IPS DF 19.7 (cell line): ENCODE measurements at places on chromosomes 2 and 18.

DNA sequence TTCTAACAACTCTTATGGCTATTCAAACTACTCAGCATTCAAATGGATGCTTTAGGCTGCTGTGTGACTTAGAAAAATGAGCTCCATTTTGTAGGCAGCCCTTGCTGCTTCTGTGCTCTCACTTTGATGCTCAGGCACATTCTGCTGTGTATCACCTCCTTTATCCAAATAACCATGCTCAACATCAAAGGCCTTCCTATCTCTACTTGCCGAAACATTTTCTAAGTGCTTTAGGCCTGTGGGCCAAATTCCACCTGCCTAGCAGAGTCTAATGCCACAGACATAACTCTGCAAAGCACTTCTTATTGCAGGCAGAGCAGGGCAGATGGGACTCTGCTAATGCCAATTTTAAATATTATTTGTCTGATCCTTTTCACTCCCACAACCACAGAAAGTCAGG, 397.4 kb downstream of the RND3 start:
- DNase-seq, result no peak

DNA sequence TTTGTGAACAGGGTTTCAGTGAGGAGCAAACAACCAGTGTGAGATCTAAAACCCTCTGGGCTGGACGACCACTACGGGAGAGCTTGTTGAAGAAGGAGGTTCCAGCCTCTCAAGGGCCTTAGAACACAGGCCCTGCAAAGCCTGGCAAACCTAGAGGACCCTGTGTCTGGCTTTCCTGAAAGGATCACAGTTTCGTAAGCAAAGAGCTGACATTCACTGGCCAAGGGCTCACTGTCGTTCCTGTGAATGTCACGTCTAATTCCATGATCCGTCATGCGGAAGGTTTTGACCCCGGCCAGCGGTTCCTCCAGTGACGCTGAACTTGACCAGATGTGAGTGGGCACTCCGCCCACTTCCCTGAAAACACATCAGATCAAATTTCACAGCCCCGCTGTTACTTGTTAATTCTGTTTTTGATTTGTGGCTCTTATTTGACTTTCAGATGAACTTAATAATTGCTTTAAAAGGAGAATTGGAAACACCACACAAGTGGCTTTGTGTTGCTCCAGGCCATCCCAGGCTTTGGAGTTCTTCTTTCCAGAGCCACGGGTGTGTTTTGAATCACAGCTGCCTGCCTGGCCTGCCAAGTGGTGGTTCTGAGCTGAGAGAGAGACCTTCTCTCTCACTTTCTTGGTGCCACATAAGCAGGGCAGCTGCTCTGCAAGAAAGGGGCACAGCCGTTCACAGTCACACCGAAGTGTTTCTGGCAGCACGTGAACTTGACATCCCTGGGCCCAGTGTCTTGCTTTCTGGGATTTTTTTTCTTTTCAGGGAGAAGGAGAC, 308.4 kb downstream of the NDUFA10 start:
- no peak for DNase-seq

GRCh38 chr18:12862467-12862866, 21.6 kb downstream of the PTPN2 start:
- DNase-seq, result peak; percentile 92

DNA sequence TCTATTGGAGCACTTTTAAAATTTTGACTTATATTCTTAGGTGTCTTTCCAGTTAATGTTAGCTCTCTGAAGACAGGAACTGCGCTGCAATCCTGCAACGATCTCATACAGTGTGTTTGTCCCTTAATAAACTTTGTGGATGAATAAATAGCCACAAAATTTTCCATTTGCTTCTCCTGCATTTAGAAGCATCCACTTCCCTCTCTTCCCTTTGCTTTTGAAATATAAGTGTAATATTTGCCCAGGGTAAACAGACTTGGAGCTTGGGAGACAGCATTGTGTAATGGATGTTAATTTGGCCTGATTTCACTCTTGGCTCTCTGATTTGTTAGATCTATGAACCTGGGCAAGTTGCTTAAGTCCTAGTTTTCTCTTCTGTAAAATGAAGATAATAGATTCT, 58.2 kb upstream of the CD28 start:
- no peak for DNase-seq

GRCh38 chr2:120666433-120666832, 69.2 kb upstream of the GLI2 start:
- DNase-seq, result no peak

- DNase-seq, result no peak
These were observed 72.9 kb downstream of the NDUFA10 start for GRCh38 chr2:239952251-239952650.

DNA sequence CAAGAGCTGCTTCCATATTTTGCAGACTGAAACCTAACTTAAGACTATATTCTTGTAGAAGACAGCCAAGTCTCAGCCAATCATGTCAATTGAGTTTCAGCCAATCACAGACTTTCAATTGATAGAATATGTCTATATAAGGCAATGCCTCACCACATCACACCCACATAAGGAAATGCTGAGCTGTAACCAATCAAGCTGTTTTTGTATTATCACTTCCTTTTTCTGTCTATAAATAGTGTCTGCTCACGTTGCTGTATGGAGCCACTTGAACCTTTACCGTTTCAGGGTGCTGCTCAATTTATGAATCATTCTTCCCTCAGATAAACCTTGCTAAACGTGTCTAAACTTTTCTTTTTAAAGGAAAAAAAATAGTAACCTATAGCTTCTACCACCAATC, 1554.4 kb upstream of the LRRTM1 start:
- DNase-seq, result no peak

- no peak for DNase-seq
These were observed 258.9 kb upstream of the TRIB2 start for GRCh38 chr2:12457831-12458230.

- no peak for DNase-seq
These were observed 146.2 kb downstream of the EPHA4 start for GRCh38 chr2:221425891-221426290.

- no peak for DNase-seq
These were observed 6.7 kb upstream of the NEURL3 start for GRCh38 chr2:96511851-96512250.
